HT-29 (cell line): ENCODE measurements at places on chromosomes 1 and 21. TPM values are rescaled to one million over a fixed set of nuclear protein-coding genes. Genes with fewer than 3 reads are reported as not detected.

The SLAMF6 gene
- not detected in 2 replicates for total RNA-seq

DNA sequence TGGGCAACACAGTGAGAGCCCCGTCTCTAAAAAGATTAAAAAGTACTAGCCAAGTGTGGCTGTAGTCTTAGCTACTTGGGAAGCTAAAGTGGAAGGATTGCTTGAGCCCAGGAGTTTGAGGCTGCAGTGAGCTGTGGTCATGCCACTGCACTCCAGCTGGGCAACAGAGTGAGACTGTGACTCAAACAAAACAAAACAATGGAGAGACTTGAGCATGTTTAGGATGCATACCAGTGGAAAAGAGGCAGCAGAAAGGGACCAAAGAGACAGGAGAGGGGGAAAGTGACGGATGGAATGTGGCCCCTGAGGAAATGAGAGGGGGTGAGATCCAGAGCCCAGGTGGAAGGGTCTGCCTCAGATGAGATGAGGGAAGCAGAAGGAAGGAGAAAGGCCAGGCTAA lies 358.9 kb downstream of the RPS6KC1 start:
- no peak for DNase-seq

DNA sequence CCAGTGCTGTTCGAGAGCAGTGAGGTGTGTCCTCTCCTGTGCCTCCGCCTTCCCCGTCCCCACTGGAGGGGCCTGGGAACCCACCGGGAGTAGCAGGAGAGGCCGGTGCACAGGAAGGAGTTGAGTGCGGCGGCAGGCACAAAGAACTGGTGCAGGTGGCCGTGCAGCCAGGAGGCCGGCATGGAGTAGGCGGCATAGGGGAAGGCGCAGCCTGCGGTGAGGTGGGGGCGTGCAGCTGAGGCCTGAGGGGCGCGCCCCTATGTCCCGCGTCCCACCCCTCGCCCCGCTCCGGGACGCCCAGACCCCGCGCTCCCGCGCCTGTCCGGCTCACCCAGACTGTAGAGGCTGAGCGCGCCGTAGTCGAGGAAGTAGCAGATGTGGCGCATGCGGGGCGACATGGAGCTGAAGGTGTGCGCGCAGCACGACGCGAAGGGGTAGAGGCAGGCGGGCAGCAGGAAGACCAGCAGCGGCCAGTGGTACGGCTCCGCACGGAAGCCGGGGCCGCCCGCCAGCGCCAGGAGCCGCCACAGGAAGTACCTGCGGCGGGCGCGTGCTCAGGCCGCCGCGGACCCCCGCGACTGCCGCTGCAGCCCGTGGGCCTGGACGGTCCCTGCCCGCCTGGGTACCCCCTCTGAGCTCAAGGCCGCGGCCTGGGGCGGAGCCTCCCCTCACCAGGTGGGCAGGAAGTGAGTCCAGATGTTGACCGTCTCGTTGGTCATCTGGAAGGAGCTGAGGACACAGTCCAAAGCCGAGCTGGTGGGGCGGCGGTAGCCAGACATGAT lies 2.2 kb downstream of the PAQR6 start:
- DNase-seq: peak; percentile 38

DNA sequence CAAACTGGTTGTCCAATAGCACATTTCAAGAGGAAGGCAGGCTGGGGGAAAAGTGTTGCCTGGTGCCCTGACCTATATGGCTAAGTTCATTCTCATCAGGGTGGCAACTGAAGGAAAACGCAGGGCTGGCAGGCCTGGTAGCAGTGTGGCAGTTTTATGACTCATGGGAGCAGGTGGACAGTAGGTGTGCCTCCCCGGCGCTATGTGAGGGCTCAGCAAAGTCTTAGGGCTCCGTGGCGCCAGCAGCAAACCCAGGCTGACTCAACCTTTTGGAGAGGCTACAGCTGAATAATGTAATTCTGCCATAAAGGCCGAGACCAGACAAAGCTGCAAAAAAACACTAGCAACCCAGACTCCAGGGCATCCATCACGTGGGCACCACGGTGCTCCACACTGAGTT lies 23.6 kb downstream of the GADD45A start:
- DNase-seq: peak; percentile 69

DNA sequence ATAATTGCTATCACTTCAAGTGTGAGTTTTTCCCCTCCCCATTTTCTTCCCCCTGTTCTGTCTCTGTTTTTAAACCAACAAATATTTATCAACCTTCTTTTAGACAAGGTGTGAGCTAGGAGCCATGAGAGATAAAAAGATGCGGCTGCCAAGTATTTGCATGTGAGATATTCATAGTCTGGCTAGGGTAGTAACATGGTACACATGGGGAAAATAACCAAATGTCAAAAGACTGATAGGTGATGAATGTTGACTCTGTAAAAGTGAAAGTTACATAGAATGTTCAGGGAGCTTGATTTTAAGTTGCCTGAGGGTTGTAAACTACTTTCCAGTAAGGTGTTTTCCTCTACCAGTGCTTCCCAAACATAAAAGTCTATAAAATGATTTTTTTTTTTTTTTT lies 25.4 kb upstream of the SRP9 start:
- DNase-seq: no peak

The FALEC gene
- total RNA-seq: not detected in 2 replicates

- no peak for DNase-seq
Measured at GRCh38 chr1:153395136-153395685, 4.3 kb upstream of the S100A8 start.

DNA sequence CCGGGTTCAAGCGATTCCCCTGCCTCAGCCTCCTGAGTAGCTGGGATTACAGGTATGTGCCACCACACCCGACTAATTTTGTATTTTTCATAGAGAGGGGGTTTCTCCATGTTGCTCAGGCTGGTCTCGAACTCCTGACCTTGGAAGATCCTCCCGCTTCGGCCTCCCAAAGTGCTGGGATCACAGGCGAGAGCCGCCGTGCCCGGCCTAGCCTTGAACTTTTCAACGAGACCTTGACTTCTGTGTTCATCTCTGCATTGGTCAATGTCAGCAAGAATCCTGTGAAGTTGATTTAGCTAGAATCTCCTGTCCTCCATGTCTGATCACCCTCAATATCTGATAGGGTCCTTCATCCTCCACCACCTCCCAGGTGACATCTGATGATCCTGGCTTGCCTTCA lies 11.4 kb upstream of the CNR2 start:
- DNase-seq: no peak

The KDF1 gene
- total RNA-seq: 47.1 and 48.7 TPM in 2 replicates

- no peak for DNase-seq
Measured at GRCh38 chr1:5889462-5889861, 102.8 kb downstream of the NPHP4 start.

The AIRE gene
- not detected in 2 replicates for total RNA-seq

DNA sequence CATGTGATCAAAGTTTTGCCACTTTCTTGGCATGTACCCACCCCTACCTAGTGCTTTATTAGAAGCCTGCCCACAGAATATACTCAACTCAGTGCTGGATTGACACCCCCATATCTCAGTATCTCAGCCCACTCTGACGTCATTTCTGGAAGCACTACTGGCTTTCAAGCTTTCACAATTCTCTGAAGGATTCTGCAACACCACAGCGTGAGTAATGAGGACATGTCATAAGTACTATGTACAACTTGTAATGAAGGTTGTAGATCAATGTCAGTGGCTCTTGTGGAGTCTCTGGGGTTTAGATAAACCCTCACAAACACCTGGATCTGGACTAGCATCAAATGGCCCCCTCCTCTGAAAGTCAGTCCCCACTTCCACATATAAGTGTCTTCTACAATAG lies 57.2 kb downstream of the TNFSF4 start:
- DNase-seq: no peak

DNA sequence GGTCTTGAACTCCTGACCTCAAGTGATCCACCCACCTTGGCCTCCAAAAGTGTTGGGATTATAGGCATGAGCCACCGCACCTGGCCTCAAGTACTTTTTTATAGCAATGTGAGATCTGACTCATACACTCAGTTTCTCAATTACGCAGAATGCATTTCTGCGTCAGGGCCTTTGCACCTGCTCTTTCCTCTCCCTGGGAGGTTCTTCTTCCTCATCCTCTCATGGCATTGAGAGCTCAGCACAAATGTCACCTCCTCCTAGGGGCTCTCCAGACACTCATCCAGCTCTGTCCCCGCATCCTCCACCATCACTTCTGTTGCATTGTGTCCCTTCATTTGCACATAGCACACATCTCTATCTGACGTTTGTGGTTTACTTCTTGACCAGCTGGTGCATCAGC lies 418.8 kb downstream of the PTPRU start:
- DNase-seq: no peak

DNA sequence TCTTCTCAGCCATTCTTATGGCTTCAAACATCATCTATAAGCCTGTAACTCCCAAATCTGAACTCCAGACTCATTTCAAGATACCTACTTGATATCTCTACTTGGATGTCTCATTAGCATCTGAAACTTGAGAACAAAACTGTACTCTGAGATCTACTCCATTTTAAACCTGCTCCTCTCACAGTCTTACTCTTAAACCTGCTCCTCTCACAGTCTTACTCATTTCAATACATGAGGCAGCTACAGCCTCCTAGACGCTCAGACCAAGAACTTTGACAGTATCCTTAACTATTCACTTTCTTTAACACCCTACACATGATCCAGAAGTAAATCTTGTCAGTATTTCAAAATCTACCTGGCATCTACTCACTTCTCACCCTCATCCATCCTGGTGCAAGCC lies 54.3 kb downstream of the NBPF6 start:
- DNase-seq: no peak

GRCh38 chr1:176736015-176736414 lies 273.0 kb downstream of the PAPPA2 start:
- DNase-seq: no peak

DNA sequence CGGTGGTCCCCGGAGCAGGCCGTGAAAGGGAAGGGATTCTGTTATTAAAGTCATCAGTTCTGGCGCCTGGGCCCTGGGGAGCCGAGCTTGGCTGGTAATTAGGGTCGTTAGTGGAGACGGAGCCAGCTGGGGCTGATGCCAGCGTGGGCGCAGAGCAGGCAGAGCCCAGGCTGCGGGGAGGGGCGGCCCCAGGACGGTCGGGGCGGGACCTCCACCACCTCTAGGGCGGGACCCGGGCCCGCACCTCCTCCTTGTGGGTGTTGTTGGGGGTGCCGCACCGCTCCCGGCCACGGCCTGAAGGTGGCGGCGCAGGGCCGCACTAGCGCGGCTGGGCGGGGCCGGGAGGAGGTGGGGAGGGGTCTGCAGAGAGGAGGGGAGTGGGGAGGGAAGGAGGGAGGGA lies 470.6 kb downstream of the PTPRU start:
- DNase-seq: no peak

DNA sequence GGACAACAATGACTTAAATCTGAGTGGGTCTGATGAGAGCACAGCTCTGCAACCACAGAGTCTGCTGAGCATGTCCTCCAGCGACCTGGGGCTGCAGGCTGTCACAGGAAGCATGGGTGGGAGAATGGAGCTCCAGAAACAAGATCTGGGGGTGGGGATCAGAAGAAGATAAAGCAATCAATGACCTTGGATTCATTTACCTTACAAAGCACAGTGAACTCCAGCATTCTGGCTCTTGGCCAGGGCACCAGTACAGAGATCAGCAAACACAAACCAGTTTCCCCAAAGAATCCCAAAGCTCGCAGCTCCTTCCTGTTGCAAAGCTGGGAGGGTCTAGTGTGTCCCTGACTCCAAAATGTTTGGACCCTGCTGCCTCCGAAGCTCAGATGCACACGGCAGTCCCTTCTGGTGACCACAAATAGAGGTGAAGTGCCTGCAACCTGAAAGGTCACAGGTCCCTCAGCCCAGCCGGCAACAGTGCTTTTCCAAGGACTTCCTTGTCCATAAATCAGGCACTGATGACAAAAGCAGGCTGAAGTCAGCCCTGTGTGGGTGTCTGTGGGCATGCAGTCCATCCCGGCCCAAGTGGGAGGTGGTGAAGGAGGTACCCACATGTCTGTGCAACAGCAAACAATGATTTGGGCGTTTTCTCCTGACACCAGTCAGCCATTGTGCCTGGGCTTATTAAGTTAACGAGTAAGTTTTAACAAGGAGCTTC lies 76.1 kb downstream of the SH3BGR start:
- peak; percentile 58 for DNase-seq

The IL22RA1 gene
- 21.7 and 32.8 TPM in 2 replicates for total RNA-seq

DNA sequence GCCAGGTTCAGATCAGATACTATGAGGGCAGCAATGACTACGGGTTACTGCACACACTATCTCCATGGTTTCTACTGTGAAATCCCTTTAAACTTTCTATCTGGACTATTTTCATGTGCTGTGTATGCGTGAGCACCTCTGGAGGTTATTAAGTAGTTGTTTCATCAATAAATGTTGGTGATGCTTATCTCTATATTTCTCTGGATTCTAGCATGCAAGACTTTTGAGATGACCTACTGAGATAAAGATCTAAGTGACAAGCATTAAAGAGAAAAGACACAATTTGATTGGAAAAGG lies 194.0 kb downstream of the NRIP1 start:
- peak; percentile 59 for DNase-seq

The POU3F1 gene
- total RNA-seq: 0.94 and 1.1 TPM in 2 replicates

DNA sequence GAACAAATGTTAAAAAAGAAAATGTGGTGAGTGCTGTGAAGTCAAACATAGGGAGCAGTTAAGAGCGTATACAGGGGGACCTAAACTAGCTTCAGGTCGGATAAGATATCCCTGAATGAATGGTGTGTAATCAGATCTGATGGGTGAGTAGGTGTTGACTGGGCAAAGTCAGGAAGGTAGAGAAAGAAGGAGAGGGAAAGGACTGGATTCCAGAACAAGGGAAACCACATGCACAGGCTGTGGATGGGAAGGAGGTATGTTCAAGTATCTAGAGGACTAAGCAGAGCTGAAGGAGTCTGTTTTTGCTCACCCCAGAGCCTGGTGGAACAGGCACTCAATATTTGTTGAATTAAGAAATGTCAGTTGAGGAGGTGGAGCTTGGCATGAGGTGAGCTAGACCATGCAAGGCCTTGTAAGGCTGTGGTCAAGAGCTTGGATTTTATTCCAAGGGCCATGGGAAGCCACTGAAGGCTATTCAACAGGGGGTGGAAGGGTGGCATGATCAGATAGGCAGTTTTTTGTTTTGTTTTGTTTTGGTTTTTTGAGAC lies 27.4 kb downstream of the MAP7D1 start:
- DNase-seq: no peak

- DNase-seq: no peak
Measured at GRCh38 chr21:46384556-46384955, 60.6 kb downstream of the PCNT start.

- DNase-seq: no peak
Measured at GRCh38 chr1:183844806-183845205, 39.9 kb downstream of the RGL1 start.

The SPRR2A gene
- total RNA-seq: not detected in 2 replicates

DNA sequence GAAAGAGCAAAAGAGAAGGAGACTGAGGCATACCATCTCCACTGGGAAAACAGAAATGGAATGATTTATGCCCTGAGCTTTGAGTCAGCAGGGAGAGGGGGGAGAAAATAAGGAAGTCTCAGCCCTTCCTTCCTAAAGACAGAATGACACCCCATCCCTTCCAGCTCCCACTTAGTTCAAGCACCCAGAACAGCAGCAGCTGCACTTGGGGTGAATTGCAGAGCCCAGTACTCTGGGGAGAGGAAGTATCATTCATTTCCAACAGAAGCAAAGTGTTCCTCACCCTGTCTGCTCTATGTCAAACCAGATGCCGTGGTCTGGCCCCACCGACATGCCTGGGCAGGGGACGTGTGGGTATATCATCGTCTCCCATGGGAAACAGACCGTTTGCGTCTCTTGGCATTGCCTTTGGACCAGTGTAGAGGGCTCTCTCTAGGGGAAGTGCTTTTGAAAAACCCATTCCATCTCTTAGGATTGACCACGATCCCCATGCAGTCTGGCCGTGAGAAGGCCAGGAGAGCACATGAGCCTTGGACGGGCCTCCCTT lies 1.1 kb upstream of the KCNJ15 start:
- no peak for DNase-seq
